ENCODE measurements at places on chromosomes 12 and 14.
A peak's percentile ranks its signal among the peaks of the same experiment; 100 is the strongest.

DNA sequence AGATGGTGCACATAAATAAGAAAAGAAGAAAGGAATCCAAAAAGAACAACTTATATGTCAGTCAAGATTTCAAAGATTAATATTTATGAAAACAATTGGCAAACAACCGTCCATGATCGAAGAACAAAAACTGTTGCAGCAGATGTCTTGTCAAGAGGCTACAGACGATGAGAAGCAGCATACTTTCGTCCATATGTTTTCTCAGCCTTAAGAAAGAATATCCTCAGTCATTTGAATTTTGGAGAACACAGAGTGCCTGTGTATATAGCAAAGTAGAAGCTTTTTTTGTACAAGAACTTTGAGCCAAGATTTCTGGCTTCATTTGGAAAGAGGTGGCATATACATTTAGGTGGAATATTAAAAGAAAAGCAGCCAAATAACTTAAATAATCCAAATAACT lies 297.2 kb downstream of the ITPR2 start:
- DNase-seq = no peak

DNA sequence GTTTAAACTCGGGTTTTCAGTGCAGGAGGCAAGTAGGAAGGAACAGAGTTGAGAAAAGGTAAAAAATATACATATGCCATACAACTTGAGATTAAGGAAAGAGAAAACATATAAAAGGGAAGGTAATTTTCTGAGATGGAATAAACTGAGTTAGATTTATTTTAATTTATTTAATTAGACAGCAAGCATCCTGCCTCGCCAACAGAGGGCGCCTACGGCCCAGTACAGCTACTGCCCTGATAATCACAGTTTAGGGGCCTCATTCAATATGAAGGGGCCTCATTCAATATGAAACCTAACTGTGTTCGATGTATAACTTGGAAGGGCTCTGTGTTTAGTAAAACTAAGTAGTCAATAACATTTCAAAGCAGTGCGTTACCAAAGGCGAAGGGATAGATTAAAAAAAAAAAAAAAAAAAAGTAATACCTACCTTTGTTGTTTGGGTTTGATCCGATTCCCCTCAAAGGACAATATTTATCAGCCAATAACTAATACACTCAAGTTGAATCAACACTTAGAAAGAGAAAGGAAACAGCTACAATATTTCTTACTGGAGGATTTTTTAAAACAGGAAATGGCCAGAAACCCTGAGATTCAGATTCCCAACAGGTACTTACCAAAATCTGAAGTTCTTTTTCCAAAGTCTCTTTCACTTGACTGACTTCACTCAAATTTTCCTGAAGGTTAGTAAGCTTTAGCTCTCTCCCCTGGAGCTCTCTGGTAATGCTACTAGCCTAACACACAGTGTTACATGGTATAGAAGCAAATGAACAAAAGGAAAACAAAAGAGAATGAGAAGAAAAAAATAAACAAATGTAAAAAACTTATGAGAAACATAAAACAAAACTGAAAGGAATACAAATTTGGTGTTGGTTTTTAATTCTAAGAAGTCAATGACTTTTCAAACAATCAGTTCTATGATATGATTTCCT lies 70.0 kb upstream of the VPS33A start:
- DNase-seq = no peak

DNA sequence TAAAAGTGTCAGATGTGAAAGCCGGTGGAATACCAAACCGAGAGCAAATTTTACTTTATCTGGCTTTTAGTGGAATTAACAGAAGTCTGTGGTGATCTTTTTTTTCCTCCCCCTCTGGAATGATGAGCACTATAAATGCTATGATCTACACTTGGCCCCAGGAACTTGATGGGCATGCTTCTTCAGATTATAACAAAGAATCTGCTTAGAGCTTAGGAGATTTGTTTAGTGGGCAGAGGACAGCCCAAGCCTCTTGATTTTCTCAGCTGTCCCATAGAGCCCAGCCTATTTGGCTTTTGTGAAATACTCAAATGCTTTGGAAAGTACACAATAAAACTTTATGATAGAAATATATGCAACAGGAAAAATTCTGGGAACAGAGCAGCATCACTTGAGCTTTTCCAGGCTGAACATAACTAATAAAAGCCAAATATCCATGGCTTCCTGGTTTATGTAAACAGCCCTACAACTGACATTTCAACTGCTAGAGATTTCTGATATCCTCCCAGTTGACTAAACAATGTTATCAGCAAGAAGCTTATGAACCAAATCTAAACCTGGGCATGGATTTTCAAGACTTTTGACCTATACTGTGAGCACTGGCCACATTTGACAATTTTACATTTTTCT lies 149.6 kb downstream of the PLXNC1 start:
- DNase-seq = no peak

- peak; percentile 43 for DNase-seq
These were observed 57.2 kb upstream of the RIN3 start for GRCh38 chr14:92456215-92457015.

DNA sequence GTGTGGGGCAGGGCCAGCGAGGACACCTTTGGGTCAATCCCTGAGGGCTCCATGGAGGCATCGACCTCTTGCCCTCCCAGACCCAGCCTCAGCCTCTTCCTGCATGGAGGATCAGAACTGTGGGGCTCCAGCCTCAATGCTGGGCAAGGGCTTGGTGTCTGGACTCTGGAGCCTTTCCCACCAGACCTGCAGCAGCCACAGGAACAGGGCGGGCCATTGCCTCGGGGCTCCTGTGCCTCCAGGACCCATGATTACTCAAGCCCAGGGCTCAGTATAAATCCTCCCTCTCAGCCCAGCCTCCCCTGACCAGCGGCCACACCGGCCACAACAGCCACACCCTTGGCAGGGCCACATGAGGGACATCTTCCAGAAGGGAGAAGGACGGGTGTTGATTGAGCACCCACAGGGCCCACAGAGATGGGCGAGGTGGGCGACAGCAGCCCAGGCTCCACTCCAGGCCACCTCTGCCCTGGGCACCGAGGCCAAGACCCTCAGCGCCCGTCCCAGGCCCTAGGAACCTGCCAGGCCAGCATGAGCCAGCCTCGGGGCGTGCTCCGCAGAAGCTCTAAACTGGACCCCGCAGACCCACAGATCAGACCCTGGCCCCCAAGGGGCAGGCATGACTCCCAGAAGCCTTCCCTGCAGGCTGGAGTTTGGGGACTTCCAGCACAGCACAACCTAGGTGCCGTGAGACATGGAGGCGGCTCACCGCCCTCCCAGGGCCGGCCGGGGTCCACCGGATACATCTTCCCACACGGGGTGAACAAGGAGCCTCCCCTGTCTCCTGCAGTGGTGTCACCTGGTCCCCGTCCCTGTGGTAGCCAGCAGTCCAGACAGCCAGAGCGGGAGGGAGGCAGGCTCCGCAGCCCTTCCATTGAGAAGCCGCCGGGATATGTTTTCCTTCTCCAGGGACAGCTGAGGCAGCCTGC lies 25.1 kb downstream of the NCOR2 start:
- no peak for DNase-seq

DNA sequence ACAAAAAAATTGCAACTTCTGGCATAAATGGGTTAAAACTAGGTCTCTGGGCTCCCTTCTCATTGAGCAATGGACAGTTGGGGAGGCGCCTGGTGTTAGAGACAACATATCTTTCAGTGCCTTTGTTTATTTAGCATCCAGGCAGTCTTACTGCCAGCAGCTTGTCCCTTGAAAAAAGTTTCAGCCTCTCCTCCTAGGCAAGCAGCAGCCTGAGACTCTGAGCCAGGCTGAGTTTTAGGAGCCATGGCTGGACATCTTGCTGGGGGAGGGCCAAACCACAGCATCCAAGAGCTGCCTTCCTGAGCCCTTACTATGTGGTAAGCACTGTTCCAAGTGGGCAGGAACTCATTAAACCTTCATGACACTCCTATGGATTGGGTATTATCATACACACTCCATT lies 10.1 kb upstream of the JDP2 start:
- no peak for DNase-seq

DNA sequence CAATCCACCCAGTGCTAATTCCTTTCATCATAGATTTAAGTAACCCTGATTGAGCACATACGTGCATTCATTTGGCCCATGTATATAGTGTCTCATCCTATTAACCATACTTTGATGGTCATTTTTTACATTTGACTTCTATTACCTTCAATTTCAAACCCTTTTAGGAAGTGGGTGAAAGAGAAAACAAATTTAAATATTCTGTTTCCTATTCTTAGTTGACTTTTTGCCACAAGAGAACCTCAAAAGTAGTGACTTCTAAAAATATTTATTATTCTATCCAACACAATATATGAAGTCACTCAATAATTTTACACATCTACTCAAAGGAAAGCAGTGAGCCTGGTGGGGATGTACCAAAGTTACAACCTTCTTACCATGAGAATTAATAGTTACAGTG lies 164.9 kb downstream of the CEP128 start:
- no peak for DNase-seq

GRCh38 chr14:45048385-45048784 lies 35.5 kb upstream of the PRPF39 start:
- no peak for DNase-seq

DNA sequence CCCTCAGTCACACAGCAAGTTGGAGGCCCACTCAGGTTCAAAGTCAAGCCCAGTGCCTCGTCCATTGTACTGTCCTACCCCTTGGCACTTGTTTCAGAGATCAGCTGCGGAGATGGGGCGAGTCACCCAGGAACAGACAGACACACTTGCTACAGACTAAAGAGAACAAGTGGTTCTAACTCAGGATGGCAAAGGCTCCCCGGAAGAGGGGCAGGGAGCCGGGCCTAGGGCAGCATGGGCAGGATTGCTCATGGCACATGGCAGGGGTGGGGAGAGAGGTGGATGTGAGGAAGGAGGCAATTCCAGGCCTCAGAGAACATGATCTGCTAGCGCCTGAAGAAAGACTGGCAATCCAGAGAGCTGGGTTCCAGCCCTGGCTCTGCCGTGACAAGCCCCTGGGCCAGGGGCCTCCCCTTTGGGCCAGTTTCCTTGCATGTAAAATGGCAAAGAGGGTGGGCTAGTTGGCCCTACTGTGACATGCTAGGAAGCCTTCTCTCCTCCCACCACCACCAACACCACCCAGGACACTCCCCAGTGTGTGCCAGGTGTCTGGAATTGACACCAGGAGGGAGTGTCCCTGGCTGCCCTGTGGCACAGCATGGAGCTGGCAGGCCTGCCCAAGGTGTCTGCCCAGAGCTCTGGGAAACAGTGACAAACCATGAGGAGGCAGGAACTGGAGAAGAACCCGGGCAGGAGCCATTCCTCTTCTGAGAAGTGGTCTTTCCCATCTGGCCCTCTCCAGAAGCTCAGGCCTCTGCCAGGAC lies 24.0 kb upstream of the IRF2BPL start:
- no peak for DNase-seq

DNA sequence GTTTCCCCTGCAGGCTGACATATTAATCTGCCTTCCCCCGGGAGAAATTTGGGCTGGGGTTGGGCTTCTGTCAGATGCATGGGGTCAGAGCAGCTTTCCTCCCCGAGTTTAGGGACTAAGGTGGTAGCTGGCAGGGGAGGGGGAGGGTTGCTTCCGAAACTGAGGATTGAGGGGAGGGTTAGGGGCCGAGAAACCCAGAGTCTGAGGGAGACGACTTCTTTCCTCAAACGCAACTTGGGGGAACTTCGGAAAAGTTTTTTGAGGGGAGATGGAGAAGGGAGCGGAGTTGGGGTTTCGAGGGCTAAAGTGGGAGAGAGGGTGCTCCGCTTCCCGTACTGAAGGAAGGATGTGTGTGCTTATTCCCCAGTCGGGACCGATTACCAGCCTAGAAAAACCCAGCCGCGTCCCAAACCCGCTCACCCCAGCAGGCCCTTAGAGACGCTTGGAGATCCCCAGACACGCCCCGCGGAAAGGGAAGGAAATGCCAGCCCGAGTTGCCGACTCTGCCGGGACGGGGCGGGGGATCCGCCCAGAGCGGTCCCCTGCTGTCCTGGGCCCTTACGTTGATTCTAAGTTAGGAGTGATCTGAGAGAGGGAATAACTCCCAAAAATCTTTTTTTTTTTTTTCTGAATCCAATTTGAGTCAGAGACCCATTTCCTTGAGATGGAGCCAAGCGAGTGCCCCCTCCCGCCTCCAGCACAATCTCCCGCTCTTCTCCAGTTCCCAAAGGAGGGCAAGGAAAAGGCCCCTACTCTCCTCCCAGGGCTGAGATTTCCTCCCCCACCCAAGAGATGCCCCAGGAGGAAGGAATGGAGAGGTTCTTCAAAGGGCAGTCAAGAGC lies 61.9 kb downstream of the SMUG1 start:
- DNase-seq = no peak

GRCh38 chr14:23141706-23142444 lies 22.8 kb upstream of the CEBPE start:
- no peak for DNase-seq

GRCh38 chr14:95961481-95961880 lies 77.7 kb upstream of the C14orf132 start:
- DNase-seq = no peak

- no peak for DNase-seq
These were observed 56.5 kb downstream of the HECTD4 start for GRCh38 chr12:112325622-112326207.

- no peak for DNase-seq
These were observed 63.2 kb upstream of the SLC24A4 start for GRCh38 chr14:92259613-92260357.

DNA sequence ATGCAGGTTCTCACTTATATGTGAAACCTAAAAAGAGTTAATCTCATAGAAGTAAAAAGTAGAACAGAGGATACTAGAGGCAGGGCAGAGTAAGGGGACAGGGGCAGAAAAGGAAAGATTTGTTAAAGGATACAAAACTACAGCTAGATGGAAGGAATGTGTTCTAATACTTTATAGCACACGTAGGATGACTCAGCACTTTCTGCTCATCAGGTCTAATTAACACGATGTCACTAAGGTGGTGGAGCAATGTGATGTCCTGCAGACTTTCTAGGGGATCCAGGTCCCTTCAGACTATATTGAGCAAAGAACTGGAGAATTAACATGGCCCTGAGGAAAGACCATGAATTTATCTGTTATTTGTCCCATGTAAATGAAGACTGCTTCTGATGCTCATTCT lies 80.8 kb upstream of the CMKLR1 start:
- DNase-seq = no peak

DNA sequence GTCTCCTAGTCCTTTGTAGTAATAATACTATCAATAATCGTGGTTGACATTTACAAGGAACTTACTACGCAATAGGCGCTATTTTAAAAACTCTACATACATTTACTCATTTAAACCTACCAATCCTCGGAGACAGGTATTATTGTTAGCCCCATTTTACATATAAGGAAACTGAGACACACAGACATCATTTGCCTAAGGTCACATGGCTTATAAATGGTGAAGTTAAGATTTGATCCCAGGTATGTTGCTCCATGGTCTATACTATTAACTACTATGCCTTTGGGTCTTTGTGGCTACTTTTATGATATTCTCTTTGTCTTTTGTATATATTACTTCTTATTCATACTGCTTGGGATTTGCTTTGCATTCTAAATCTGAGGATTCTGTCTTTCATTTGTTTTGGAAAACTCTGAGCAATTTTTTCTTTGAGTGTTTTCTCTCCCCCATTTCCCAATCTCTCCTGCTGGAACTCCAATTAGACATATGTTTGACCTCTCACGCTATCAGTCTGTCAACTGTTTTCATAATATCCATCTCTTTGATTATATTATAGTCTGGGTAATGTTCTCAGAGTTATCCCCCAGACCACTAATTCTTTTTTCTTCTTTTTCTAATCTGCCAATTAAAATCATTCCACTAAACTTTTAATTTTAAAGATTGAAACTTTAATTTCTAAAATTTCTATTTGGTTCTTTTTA lies 10.9 kb downstream of the NT5DC3 start:
- DNase-seq = no peak

GRCh38 chr14:90384543-90384911 lies 12.3 kb upstream of the CALM1 start:
- no peak for DNase-seq

Data from Panc1 (cell line).